ENCODE measurements at places on chromosomes 3 and 15.

DNA sequence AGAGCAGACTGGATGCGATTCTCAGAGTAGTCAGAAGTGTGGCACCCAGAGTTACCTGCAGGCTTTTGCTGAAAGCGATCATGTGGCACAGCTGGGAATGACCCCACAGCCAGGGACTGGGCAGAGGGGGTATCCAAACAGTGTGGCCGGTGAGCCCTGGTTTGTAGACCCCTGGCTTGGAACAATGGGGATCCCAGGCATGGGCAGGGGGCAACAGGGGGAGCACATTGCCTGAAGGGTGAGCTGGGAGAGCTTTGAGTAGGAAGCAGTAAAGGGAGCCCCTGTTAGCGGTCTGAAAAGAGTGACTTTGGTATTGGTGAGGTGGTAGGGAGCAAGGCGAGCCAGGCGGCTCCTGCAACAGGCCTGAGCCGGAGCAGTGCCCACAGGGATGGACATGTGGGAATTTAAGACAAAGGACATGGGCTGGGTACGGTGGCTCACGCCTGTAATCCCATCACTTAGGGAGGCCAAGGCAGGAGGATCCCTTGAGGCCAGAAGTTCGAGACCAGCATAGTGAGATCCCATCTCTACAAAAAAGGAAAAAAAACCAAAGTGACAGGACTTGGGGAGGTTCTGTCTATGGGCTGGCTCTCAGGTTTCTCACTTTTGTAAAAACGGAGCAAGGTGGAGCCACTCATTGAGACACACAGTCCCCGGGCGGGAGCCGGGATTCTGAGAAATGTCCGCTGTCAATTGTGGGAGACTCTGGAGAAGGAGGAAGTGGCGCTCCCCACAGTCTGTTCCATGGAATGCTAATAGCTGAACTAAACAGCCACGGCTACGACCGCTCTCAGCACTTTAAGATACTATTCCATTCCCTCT lies 223.8 kb upstream of the LYSMD4 start:
- no peak for DNase-seq

DNA sequence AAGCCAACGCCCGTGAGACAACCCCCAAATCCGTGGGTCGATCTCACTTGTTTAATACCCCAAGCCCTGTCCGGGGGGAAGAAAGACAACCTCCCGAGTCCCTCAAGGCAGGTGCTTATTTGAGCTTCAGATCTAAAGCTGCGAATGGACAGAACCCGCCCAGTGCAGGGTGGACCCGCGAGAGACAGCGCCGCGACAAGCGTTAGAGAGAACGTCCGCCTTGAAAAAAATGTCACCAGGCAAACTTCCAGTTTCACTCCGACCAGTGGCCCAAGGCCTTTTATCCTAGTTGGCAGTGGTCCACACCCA lies 740 bp upstream of the OXSR1 start:
- DNase-seq = no peak

GRCh38 chr3:190089711-190090110 lies 31.0 kb downstream of the P3H2 start:
- no peak for DNase-seq

DNA sequence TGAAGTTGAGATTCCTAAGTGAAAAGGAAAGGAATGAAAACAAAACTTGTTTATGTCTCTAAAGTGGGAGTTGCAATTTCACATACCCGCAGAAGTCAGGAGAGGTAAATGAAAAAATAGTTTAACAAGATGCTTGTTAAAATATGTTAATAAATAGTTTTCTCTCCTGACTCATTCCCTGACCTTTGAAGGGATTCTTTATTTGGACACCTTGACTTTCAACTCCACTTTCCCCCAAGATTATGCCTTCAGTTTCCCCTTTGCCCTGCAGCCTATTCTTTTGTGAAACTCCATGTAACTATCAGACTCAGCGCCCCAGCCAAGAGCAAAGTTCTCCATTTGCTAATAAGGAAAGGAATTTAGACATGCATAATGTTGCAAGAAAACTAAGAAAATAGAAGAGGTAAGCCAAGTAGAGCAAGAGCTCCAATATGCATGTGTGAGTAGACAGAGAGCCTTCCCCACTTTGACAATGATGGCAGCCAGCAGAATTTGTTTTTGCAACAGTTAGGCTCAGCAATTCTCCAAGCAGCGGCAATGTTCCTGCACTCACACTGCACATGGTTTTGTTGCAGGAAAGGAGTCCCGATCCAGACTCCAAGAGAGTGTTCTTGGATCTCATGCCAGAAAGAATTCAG lies 61.2 kb downstream of the CD200 start:
- peak; percentile 20 for DNase-seq

DNA sequence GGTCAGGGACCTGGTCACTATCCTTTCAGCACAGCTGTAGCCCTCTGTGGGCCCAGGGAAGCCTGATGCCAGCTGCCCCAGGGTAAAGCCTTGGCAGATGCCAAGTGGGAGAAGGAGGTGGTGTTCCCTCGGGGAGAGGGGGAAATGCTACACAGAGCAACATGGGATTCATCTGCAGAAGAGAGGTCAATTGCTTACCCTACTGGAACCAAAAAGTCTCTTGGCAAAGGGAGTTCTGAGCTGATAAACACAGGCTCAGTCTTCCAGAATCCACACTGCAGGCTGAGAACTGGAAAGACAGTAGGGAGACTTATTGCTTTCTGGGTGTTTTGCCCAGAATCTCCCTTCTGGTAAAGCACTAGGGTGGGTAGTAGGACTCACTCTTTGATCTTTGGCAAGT lies 100.1 kb upstream of the NEO1 start:
- DNase-seq = no peak

DNA sequence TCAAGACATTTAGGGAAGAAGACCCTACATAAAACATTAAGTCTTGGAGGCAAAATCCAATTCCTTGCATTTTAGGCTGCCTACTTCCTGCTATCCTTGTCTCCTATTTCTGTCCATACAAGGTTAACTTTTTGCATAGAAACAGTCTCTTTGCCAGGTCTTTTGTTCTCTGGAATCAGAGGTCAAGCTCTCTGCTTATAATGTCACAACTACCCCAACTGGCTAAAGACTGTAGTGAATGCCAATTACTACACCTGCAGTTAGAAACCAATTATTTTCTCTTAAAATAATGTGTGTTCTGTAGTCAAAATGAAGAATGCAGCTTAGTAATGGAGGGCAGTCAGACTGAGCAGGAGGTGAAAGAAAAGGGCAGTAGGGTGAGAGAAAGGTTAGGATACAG lies 856.2 kb downstream of the TUSC7 start:
- no peak for DNase-seq

DNA sequence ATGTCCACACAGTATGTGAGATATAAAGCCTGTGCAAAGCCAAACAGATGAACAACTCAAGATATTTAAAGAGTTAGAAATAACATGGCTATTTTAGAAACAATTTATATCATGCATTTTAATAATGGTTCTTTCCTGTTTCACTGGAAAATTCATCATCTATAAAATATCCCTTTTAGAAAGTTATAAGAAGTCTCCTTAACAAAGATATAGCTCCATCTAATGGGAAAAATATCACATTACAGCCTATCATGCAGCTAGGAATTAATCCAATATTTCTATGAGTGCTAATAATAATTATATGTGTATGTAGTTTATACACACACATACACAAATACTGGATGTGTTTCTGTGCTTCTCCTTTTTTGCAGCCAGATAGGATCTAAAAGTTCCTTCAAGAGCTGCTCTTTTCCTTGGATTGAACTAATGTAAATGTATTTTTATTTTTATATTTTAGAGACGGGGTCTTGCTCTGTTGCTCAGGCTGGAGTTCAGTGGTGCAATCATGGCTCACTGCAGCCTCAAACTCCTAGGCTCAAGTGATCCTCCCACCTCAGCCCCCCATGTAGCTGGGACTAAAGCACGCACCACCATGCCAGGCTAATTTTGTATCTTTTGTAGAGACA lies 21.6 kb downstream of the RPL22L1 start:
- peak; percentile 31 for DNase-seq

DNA sequence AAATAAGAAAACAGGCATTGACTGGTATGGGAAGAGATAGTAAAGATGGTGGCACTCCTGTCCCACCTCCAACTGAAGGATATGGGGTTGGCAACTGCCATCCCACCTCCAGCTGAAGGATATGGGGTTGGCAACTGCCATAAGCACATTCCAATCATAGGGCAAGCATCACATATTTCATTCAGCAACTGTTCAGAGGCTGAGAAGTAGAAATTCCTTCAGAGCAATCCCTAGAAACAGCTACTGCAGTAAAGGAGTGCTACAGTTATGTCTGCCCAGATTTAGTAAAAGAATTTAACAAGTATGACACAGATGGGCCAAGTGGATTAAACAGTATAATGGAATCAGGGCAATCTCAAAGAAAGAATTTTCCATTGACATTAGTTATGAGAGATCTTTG lies 156.8 kb downstream of the IMPG2 start:
- DNase-seq = no peak

- DNase-seq = peak; percentile 75
Measured at GRCh38 chr15:68644083-68644904, 65.5 kb downstream of the CORO2B start.

- no peak for DNase-seq
Measured at GRCh38 chr3:39809995-39810595, 686 bp downstream of the MYRIP start.

- DNase-seq = peak; percentile 56
Measured at GRCh38 chr15:59691194-59691805, 2.2 kb upstream of the BNIP2 start.

GRCh38 chr3:156664011-156664830 lies 10.2 kb upstream of the TIPARP start:
- no peak for DNase-seq

- peak; percentile 23 for DNase-seq
Measured at GRCh38 chr15:78360958-78361718, 21.0 kb downstream of the CRABP1 start.

GRCh38 chr15:84762840-84763572 lies 14.6 kb downstream of the ZNF592 start:
- no peak for DNase-seq

- no peak for DNase-seq
Measured at GRCh38 chr15:89104172-89104564, 15.9 kb downstream of the ABHD2 start.

DNA sequence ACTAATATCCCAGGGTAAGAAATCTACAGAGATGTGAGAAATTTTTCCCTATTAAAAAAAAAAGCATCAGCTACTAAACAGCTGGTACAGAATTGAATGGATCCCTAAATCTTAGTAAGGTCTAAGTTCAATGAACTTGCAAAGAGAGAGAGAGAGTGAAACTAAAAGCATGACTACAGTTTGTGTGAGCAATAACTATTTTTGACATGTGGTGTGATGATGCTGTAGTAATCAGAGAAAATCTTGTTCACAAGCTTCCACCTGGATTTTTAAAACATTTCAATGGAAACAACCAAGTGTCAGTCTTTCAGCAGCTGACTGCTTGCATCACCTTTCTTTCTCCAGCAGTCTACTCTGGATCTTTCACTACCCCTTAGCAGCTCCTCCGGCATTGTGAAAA lies 45.2 kb upstream of the ABI3BP start:
- DNase-seq = no peak

GRCh38 chr3:106256249-106256957 lies 387.6 kb upstream of the CBLB start:
- no peak for DNase-seq

GRCh38 chr3:144259267-144259666 lies 287.6 kb downstream of the DIPK2A start:
- DNase-seq = no peak

DNA sequence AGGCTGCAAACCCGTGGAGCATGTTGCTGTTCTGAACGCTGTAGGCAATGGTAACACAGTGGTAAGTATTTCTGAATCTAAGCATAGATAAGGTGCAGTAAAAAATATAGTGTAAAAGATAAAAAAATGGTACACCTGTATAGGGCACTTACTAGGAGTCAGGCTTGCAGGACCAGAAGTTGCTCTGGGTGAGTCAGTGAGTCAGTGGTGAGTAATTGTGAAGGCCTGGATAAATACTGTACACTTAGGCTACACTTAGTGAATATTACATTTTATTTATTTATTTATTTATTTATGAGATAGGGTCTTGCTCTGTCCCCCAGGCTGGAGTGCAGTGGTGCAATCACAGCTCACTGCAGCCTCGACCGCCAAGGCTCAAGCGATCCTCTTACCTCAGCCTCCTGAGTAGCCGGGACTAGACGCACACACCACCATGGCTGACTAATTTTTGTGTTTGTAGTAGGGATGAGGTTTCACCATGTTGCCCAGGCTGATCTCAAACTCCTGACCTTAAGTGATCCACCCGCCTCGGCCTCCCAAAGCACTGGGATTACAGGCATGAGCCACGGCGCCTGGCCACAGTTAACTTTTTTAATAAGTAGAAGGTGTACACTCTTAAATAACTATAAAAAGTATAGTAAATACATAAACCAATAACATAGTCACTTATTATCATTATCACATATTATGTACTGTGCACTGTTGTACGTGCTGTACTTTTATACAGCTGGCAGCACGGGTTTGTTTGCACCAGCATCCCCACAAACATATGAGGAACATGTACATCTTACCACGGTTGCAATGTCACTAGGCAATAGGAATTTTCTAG lies 155.1 kb downstream of the IGF1R start:
- no peak for DNase-seq

- no peak for DNase-seq
Measured at GRCh38 chr3:62133015-62133414, 240.3 kb downstream of the FEZF2 start.

- no peak for DNase-seq
Measured at GRCh38 chr3:127984241-127984975, 67.8 kb upstream of the SEC61A1 start.

DNA sequence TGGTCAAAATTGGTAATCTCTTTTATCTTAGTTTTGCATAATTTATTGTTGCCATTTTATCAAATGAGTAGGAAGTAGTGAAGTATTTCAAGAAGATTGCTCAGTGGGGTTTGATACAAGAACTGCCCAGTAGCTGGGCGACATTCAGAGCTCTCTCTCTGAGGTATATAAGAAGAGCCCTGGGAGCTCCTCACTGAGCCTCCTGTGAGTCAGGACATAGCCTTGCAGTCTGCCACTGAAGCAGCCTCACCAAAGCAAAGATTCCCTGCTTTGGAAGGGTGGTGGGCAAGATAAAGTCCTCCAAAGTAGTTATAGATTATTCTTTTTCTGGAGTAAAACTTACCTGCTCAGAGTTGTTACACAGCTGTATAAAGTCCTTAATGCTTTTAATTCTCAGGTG lies 26.1 kb downstream of the SKIL start:
- DNase-seq = no peak

GRCh38 chr3:59709702-59710553 lies 660.1 kb upstream of the CFAP20DC start:
- DNase-seq = peak; percentile 71

GRCh38 chr3:116441652-116442051 lies 3.6 kb downstream of the LSAMP start:
- DNase-seq = peak; percentile 78

DNA sequence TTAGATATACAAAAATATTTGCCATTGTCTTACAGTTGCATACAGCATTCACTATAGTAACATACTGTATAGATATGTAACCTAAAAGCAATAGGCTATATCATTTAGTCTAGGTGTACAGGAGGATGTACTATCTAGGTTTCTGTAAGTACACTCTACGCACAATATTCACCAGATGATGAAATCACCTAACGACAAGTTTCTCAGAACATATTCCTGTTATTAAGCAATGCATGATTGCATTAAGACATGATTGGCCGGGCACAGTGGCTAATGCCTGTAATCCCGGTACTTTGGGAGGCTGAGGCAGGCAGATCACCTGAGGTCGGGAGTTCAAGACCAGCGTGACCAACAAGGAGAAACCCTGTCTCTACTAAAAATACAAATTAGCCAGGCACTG lies 14.5 kb upstream of the PRKCI start:
- no peak for DNase-seq
